Naive thymus-derived CD4-positive, alpha-beta T cell (primary cell): ENCODE measurements at places on chromosomes 3 and 15.

DNA sequence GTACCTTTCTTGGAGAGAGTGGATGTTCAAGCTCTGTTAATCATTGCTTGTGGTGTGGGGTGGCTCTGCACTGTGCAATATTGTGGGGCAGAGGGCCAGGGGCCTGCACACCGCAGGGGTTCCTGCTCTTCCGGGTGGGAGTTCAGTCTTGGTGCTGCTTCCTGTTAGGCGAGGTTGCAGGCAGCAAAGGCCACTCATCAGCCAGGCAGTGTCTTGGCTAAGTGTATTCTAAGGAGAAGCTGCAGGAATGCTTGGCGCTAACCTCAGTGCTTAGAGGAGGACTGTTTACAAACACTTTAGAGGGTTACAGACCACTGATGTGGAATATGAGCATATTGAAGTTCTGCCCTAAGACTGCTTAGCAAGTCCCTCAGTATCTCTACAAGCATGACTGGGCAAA lies 81.7 kb downstream of the CEP63 start:
- DNase-seq = no peak

DNA sequence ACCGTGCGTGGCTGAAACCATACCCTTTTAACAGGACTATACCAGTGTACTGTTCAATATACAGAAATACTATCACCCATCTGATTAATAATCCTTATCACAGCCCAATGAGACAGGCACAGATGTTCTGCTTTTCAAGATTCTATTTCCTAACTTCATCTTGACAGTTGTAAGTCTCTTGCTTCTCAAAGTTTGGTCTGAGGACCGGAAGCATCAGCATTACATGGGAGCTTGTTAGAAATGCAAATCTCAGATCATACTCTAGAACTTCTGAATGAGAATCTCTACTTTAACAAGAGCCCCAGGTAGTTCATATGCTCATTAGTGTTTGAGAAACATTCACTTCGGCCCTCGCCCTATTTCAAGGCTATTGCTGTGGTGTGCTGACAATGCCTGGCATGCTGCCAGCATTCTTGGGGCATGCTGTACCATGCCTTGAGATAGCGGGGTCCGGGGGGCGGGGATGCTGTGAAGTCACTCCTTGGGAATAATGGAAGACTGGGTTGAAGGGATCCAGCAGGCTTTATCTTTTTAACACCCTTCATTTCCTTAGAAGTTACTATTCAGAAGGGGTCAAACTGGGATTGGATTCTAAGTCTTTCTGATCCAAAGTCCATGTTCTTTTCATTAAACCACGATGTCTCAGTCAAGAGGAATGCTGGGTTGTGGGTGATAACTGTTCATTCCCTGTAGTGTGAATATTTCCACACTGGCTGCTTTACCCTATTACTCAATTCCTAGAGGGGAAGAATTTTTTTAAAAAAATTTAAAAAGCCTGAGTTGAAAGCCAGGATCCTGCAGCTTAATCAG lies 194.7 kb downstream of the LPP start:
- no peak for DNase-seq

- no peak for DNase-seq
Measured at GRCh38 chr3:151062611-151063010, 22.9 kb upstream of the MED12L start.

GRCh38 chr15:39697509-39697908 lies 85.1 kb downstream of the FSIP1 start:
- no peak for DNase-seq

- no peak for DNase-seq
Measured at GRCh38 chr15:85910834-85911233, 116.1 kb upstream of the KLHL25 start.

- no peak for DNase-seq
Measured at GRCh38 chr15:56207092-56207491, 36.6 kb downstream of the RFX7 start.

DNA sequence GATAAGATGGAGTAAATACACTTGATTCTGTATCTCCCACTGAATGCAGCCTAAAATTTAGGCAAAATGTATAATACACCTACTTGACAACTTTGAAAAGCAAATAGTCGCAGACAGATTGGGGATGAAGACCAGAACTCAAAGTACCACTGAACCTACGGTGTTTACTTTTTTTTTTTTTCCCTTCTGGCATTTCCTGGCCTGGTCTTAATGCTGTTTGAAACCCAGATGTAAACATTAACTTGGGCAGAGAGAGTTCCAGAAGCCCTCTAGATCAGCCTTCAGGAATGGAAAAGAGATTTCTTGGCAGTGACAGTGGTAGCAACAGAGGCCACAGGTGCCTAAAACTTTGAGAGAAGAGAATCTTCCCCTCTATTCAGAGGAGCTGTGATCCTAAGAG lies 27.8 kb downstream of the ALPK3 start:
- DNase-seq = no peak

DNA sequence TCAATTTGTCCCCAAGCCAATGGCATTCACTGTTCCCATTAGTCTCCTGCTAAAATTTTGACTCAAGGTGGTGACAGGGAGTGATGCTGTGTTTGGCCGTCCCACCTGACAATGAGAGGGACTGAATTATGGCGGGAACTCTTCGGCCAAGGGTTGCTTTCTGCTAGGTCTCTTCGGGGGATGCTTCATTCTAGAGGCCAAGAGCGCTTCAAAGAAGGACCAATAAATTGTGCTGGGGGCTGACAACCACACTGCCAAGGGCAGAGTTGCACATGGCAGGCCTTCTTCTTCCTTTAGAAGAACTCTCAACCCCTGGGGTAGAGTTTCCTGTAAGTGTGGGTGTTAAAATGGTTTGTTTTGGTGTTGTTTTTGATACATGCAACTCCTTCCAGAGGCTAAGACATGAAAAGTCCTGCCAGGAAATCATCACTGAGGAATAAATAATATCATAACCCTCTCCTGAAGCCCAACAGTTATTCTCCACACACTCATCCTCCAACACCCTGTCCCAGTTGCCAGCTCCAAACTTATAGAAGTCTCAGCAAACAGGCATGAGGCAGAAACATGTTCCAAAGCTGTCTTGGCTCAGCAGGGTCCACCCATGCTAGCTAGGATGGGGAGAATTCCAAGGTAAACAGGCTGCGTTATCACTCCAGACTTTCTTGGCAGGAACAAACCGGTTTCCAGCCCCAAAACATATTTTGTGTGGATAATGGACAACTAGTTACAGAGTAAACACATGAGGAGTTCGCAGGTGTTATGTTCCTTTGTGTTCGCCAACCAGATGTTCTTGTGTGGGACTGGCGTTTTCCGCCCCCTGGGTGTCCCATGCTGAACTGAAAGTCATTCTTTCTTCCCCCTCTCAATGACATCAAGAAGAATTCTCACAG lies 396.7 kb upstream of the RGMA start:
- DNase-seq = no peak

DNA sequence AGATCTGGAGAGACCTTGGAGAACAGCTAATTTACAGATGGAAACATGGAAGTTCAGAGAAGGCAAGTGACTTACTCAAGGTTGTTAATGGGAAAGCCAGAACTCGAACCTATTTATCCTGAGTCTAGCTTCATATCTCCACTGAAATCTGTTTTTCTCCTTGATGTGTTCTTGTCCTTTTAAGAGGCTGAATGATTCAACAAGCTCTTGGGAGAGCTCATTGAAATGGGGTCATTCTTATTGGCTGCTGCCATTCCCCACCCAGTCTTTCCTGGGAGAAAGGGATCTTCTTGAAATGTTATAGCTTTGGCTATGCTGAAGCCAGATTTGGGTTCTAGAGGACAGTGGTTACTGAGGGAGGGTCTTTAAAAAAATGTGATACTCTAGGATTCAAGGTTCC lies 41.0 kb downstream of the RTP1 start:
- no peak for DNase-seq

DNA sequence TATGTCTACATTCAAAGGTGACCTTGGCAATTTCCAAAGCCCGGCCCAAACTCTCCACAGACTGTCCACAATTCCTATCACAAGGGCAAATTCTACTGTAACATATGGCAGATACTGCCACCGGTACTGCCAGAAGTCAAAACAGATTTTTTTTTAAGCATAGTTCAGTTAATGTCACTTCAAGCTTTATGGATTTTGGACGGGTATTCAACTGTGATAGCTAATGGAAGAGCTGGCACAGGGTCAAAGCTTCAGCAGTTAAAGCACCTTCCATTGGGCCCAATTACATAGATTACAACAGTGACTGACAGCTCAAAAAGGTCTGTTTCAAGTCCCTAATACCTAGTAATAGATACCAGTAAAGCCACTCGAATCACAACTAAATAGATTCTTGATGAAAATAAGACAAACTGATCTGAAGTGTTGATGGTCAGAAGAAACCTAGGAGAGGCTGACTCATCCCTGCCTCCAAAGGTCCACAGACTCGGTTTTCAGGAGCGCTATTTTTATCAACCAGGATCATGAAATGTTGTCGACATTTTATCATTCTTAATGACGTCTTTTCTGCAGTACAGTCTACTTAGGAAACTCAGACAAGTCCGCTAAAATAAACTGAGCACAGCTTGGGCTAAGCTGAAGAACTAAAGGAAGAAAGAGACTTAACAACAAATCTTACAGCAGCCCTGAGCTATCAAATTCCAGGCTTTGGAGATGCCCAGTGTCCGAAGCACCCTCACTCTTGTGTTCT lies 38.7 kb downstream of the ANXA2 start:
- DNase-seq = no peak

GRCh38 chr15:89111961-89112340 lies 23.7 kb downstream of the ABHD2 start:
- no peak for DNase-seq

DNA sequence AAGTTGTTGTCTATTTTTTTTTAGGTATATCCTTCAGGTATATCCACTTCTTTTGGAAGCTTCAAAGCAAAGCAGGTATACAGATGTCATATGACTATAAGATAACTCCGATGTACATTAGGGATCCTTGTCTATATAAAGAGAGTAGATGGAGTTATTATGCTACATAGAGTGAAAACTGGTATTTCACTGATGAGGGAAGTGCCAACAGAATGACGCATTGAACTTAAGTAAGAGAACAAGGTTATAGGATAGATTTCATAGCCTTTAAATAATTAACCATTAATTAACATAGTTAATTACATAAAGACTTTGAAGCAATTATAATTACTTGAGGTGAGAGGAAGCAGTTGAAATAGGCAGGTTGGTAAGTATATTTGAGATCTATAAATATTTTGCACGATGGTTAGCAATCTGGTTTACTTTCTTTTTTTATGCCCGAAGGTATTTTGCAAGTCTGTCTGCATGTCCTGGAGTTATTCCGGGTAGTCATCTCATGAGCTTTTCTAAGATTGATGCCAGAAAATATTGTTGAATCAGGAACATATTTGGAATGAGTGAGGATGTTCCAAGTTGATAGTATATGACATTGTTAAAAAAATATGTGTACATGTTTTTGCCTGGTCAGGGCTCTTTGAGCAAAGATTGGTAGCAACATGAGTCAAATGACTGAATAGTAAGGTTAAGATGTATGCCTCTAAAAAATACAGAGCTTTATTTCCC lies 299.5 kb upstream of the KCNMB2 start:
- DNase-seq = no peak

DNA sequence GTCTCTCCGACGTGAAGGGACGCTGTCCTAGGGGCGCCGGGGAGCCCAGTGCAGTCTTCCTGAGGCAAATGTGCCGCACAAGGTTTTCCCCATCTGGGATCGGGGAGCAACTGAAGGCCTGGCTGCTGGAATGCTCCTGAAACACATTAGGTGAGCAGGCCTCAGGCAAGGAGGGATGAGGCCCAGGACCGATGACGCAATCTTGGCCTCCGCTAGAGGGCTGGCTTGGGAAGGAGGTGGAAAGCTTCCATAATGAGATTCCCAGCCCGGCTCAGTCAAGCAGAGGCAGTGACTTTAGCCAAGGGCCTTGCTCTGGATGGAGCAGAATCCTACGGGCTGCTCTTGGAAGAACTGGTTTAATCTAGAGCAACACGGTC lies 50.8 kb downstream of the CPN2 start:
- DNase-seq = no peak

GRCh38 chr3:11346416-11346815 lies 74.2 kb downstream of the ATG7 start:
- DNase-seq = no peak

GRCh38 chr3:104763007-104763406 lies 603.7 kb upstream of the ALCAM start:
- DNase-seq = no peak

- DNase-seq = no peak
Measured at GRCh38 chr3:16595778-16596177, 9.4 kb downstream of the DAZL start.

DNA sequence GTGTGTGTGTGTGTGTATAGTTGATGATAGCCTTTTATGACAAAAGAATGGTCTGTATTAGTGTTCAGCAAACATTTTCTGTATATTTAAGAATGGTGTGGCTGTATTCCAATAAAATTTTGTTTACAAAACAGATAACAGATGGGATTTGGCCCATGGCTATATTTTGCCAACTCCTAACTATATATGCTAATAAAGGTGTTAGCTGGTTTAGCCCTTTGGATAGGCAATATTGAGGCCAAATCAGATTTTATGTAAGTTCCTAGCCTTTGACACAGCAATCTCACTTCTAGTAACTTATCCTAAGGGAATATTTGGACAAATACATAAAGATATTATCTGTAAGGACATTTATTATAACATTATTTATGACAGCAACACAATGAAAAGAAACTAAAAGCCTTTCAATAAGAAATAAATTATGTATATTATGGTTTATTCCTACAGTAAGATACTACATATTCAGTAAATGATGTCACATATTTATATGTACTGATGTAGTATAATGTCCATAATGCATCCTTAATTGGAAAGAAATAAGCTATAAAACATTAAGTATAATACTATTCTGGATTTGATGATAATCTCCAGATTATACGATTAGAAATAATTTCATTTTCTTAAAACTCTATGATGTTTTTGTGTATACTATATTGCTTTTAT lies 264.0 kb downstream of the RBMS3 start:
- no peak for DNase-seq

DNA sequence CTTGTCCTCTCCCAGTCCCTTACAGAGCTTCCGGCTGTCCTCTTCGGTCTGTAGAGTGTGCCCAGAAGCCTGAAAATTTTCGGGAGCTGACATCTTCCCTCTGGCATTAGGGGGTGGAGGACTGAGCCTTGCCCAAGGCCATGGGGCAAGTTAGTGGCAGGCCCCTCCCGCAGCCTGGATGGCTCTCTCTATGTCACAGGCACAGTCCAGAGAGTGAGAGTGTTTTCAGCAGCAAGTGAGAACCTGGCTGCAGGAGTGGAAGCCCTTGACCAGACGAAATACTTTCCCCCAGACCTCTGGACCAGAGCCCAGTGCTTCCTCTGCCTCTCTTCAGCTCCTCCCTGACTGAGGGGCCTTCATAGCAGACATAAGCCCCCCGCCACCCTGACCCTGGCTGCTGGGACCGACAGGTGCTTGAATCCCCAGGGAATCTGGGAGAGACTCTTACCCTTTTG lies 50.5 kb upstream of the SEC22A start:
- no peak for DNase-seq
